ENCODE measurements at places on chromosomes 16 and 17.

GRCh38 chr17:57296231-57296630 is 39.9 kb downstream of the MSI2 start:
- DNase-seq = no peak

DNA sequence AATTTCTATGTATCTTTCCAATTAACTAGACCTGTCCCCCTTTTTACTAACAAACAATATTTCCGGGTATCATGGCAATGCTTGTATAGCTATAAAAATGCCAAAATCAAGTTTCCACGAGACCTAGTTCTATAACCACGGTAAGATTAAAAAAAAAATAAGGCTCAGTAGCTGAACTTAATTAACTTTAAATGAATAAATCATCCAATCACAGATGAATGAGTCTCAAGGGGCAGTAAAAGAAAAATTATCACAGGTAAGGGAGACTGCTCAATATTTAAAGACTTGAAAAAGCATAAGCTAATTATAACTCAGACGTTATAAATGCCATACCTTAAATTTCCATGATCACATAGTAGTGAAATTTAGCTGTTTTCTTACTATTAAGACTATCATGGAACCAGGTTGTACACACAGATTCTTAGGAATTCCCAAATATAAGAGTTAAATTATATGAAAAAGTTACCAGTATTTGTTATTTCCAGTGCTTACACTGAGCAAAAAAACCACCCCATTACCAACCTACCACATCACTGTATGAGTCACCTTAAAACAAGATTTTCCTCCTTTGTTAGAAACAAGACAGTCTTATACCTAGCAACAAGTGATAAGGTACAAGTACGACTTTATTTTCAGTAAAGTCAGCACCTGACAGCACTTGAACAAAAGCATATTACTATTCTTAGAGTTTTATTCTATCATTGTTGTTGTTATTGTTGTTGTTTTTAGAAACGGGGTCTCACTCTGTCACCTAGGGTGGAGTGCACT is 20.6 kb downstream of the SSH2 start:
- DNase-seq = no peak

DNA sequence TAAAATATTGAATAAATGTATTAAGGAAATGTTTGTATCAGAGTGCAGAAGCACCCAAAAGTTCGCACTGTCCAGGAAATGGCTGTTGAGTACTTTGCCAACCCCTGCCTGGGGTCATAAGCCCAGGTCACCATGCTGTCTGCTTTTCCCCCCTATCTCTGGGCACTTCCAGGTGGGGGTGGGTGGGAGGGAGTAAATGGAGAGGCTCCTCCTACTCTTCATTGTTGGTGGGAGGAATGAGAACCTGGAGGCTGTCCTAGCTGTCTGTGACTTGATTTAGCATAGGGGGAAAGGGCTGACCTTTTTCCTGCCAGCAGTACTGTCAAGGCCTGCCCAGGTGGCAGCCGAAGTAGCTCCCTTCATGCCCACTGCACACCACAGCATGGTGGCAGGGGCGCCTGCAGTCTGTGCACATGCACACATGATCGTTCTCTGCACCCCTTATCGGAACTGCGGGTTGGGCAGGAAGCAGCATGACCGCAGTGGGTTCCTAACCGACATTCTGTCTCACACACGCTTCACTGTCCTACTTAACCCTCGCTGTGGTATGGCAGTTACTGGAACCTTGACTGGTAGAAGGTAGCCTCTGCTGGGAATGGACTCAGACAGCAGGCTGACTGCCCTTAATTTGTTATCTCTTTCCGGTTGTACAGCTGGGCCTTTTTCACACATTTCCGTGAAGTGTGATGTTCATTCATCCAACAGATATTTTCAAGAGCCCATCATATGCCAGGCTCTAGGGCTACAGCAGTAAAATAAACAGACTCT is 41.5 kb downstream of the LDHD start:
- peak; percentile 66 for DNase-seq

GRCh38 chr17:60107526-60108257 is 29.0 kb upstream of the HEATR6 start:
- DNase-seq = no peak

DNA sequence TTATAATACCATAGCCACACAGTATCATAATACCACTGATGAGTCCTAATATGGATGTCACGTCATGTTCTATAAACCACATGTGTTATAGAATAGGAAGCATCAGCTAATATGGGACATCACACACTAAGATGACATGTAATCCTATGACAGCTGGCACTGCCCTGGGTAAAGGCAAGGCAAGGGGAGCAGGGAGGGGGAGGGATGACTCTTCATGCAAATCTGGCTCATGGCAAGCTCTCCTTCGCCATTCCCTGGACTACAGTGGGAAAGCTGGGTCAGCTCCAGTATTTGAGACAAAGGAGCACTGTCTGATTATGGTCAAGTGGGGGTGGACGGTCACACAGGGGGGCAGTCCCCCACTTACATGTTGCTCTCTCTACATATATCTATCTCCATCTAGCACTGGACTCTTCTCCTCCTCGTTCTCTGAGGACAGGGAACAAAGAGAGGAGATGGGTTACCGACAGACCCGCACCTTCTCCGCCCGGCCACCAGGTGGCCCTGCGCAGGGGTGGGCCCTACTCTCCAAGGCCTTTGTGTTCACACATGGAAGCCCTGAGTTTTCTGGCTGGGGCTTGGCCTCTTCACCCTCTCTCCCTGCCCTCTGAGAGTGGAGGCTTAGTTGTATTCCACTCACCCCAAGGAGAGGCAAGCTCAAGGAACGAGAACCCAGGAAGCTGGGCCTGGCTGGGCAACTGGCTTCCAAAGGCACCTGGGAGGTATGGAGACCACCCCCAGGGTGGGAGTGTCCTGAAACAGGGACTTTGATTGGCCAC is 23.4 kb upstream of the MPO start:
- peak; percentile 22 for DNase-seq
